ENCODE measurements at places on chromosomes 5 and 9.

DNA sequence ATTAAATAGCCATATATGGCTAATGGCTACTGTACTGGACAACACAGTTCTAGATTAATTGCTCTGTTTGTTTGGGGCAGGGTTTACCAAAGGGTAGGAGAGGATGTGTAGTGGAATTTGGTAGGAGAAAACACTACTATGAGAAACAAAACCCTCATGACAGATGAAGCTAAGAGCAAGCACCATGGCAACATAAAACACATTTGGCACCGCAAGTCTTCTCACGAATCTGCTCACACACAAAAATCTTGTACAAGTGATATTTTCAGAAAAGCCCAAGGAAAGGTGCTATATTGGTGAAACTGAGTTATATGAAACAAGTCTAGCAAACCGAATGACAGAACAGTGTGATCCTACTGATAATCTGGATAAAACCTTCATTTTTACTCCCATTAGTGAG is 38.5 kb downstream of the CSF2 start:
- no peak for DNase-seq

DNA sequence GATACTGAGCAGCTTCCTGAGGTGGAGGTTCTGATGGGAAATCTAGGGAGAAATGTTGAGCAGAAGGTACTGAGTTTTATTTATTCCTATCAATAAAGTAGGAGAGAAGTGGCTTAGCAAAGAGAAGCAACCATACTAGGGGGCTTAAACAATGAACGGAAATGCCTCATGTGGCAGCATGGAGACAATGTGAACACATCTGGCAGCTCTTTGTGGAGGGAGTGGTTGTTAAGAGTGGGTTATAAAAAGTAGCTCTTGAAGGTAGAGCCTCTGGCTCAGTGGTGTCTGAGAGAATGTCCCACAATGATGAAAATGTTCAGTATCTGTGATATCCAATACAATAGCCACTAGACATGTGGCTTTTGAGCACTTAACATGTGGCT is 52.7 kb upstream of the EQTN start:
- DNase-seq: no peak

DNA sequence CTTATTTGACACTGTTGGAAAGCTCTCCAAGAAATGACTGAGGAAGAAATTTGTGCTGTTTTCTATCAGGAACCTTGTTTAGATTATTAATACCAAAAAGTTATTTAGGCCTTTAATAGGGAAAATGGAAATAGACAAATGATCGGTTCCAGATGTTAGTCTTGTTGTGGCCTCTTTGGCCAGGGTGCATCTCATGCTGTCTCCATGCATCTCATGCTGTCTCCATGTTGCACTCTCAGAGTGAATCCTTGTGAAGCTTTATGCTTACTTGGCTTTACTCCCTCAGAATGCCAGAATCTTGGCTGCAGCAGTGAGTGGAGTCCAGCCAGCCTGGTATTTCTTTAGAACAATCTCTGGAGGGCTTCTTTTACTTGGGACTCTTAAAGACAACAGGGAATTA is 185.5 kb downstream of the ARHGAP26 start:
- DNase-seq: no peak

- no peak for DNase-seq
Observed at GRCh38 chr9:124708074-124708473, 63.0 kb downstream of the NR6A1 start.

GRCh38 chr5:125501396-125501795 is 755.0 kb upstream of the ZNF608 start:
- peak; percentile 33 for DNase-seq

- DNase-seq: peak; percentile 39
Observed at GRCh38 chr9:5629312-5630080, 589 bp downstream of the RIC1 start.

DNA sequence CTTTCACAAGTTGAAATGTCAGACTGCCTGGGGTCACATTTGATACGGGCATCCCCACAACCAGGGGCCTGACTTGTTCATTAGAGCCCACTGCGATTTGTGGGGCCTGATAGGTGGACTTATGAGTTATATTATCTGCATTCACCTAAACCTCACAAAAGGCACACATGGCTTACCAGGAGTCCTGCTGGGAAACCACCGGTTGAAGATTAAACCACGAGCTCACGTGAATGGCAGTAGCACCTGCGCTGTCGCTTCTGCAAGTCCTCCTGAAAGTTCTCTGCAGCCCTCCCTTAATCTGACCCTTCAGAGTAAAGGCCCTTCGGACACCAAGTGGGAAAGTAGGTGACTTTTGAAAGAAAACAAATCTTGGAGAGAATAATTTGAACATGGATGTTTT is 68.9 kb downstream of the PPIC start:
- no peak for DNase-seq

DNA sequence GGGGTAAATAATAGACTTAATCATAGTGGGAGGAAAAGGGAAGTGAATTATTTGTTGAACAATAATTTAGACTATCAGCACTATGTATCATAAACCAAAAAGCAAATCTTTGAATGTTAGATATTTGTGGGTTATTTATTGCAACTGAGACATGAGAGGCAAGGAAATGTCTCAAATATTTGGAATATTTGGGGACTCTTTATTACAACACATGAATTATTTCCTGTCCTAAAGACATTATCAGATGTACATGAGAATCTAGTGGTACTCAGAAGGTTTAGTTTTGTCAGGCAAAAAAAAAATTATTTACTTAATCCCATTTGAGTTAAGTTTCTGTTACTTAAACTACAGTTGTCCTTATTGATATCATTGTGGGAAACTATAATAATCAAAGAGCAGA is 91.1 kb downstream of the TLR4 start:
- DNase-seq: no peak

DNA sequence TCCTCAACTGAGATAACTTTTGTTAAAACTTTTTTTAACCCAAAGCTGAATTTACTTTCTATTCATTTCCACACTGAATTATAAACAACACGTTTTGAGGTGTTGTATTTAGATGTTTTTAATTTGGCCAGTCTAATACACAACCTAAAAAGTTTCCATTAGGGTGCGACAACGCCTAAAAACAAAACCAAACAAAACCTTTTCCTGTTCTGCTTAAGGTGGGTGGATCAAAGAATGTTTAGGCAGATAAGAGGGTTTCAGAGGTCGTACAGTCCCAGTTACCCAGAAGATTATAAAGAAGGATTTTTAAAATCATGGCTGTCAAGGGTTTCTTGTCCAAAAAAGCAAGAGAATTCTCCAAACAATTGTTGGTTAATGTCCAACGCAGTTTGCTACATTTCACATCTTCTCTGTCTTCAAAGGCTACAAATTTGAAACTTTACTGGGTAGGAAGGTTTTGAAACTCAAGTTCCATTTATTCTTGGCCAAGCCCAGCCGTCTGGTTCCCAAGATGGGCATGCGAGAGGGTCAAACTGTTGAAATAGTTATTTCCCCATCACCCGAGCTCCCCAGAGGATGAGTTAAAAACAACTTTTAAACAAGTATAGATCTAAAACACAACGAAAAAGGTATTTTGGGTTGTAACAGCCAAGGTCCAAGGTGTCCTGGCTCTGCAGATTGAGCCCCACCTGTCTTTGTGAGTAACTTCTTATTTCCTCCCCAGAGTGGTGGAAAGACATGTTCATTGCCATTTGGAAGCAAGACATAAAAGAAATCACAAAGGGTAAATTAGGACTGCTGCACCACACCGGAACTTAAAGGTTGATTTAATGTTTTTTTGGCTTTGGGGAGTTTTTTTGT is 122.8 kb upstream of the MAP3K1 start:
- DNase-seq: no peak

DNA sequence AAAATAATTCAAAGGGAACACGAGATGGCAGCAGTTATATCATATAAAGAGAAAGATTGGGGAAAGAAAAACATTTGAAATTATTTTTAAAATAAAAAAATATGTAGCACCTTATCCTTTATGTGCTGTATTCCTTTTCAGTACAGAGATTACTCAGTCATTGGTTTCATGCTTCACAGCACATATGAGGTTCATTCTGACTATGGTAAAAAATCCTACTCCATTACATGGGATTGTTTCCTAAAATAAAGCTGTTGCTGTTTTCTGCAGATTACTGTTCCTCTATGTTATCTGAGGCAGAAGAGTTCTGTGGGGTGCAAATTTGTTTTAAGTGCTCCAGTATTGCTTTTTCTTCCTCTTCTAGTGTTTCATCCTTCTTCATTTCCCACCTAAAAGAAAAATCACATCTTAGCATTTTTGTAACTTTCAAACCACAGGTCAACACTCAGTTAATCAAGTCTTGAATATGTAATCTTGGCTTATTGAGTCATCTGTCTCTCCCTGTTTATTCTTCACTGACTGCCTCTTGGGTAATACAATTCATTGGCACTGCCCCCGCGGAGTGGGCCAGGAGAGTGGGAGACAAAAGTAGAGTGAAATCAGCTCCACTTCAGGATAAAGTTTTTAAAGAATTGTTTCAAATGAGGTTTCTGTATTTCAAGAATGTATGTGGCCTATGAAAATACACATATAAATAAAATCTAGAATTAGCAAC is 412.5 kb upstream of the POU5F2 start:
- no peak for DNase-seq

GRCh38 chr5:72224946-72225463 is 95.0 kb downstream of the MRPS27 start:
- DNase-seq: peak; percentile 90

- DNase-seq: no peak
Observed at GRCh38 chr9:10112798-10113197, 500.0 kb downstream of the PTPRD start.

Measured in fibroblast of skin of scalp (primary cell).